ENCODE measurements at places on chromosomes 7 and 10.
A peak's percentile ranks its signal among the peaks of the same experiment; 100 is the strongest.

DNA sequence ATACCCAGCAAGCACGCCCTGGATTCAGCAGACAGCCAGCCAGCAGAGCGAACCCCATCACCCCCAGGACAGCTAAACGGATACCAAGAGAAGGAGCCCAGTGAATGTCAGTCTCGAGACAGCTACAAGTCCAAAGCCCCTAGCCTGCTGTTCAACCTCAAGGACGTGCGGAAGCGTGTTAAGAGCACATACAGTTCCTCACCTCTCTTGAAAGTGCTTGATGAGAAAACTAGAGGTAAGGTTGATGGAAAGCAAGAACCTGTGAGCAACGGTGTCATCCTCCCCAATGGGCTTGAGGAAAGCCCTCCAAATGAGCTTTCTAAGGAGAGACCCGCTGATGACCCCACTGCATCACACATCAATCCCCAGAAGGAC lies 24.9 kb downstream of the C10orf71 start:
- DNase-seq: no peak

DNA sequence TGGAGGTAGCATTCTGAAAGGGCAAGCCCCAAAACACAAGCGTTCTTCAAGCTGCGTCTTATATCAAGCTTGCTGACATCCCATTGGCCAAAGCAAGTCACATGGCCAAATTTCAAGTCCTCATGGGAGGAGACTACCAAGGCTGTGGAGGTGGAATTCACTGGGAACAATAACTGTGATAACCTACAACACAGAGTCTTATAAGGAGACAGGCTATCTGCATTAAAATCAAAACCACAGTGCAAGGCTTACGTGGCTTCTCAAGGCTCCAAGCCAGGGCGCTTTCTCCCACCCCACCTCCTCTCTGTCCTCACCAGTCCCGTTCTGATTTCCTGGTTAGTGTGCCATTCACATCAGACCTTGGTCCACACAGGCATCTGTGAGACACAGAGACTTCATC lies 39.4 kb downstream of the ADRB1 start:
- no peak for DNase-seq

DNA sequence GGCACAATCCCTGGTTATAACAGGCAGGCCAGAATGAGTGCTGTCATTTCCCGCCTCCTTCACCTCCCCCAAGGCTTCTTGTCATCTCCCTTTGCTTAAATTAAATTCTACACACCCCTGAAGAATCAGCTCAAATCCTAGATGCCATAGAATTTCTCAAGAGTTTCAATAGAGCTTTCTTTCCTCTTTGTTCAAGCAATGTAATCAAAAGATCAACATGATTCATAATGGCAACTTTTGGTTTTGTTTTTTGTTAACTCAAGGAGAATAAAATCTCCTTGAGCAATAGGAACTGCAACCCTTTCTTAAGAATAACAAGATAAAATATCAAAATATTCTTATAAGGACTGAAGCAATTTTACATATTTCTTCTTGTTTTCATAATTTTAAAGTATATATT lies 180.8 kb upstream of the CDK1 start:
- no peak for DNase-seq

DNA sequence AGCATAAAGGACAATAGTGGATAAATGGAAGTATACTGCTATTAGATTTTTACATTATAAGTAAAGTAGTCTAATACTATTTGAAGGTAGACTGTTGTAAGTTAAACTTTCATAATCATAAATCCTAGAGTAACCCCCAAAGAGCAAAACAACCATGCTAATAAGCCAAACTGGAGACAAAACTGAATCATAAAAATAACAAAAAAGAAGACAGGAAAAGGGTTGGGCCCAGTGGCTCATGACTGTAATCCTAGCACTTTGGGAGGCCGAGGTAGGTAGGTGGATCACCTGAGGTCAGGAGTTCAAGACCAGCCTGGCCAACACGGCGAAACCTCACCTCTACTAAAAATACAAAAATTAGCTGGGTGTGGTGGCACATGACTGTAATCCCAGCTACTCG lies 9.7 kb downstream of the CACUL1 start:
- no peak for DNase-seq

- DNase-seq: no peak
Measured at GRCh38 chr10:124589491-124590041, 127.9 kb downstream of the LHPP start.

- no peak for DNase-seq
Measured at GRCh38 chr10:121592155-121592890, 5.9 kb downstream of the FGFR2 start.

- no peak for DNase-seq
Measured at GRCh38 chr7:35508623-35509400, 186.1 kb downstream of the HERPUD2 start.

DNA sequence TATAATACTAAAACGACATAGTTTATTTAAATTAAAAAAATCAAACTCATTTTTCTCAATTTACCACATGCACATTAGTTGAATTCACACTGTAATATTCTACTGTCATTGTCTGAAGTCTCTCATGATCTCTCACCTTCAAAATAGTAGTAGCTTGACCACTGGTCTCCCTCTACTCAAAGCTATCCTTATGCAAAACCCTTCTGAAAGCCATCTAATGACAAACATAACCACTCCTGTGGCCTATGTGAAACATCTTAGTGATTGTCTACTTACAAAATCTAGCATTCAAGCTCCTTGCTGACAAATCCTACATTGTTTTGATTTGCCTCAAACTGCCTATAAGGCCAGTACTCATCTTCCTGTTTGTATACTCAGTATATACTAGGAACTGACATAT lies 606.0 kb upstream of the GHITM start:
- no peak for DNase-seq

GRCh38 chr10:74029943-74030342 lies 32.0 kb downstream of the VCL start:
- DNase-seq: no peak

DNA sequence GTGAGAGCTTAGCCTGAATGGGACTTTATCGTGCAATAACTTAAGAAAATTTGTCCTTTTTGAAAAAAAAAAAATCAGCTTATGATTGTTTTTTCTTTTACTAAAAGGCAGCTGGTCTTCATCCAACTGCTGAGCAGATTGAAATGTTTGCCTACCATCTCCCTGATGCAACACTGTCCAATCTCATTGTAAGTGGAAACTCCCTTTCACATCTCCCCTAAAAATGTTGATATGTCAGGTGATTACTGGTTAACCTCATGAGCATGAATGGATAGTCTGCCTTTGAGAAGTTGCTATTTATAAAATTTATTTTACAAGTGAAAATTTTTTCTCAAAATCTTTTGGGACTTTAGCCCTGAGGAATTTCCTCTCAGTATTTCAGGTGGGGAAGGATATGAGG lies 17.8 kb upstream of the HKDC1 start:
- DNase-seq: peak; percentile 87

- DNase-seq: no peak
Measured at GRCh38 chr10:125928928-125929585, 32.7 kb downstream of the FANK1 start.

GRCh38 chr7:85065888-85066485 lies 120.9 kb downstream of the SEMA3D start:
- no peak for DNase-seq

- no peak for DNase-seq
Measured at GRCh38 chr10:116880716-116881482, 31.6 kb downstream of the ENO4 start.

DNA sequence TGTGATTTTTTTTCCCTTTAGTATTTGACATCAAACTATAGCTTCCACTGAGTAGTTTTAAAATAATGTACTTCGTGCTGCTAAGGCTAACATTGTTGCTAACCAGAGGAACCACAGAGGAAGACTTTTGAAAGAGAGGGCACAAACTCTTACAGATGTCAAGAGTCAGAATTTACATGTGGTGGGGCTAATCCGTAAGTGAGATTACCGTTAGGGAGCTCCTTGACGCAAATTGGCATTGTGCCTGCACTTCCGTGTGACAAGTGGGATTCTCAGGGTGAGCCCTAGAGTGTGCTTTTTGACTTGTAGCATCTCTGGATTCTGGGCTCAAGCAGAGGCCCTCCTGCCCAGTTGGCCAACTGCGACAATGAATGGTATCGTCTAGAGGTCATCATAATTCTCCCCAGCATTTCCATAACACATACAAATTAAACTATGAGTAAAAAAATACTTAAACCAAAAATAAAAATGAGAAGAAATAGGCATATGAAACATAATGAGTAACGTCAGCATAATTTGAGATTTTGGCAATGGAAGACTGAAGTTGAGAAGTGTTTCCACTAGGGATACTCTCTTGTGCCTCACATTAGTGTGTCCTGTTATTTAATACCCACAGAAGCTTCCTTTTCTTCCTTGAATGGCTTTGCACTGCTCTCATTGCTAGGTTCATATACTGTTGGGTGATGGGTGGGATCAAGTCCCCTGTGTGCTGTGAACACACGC lies 164.0 kb downstream of the SDK1 start:
- no peak for DNase-seq

- no peak for DNase-seq
Measured at GRCh38 chr10:125172694-125173093, 12.3 kb upstream of the CTBP2 start.

- DNase-seq: no peak
Measured at GRCh38 chr10:79883986-79884385, 57.4 kb downstream of the NUTM2E start.

DNA sequence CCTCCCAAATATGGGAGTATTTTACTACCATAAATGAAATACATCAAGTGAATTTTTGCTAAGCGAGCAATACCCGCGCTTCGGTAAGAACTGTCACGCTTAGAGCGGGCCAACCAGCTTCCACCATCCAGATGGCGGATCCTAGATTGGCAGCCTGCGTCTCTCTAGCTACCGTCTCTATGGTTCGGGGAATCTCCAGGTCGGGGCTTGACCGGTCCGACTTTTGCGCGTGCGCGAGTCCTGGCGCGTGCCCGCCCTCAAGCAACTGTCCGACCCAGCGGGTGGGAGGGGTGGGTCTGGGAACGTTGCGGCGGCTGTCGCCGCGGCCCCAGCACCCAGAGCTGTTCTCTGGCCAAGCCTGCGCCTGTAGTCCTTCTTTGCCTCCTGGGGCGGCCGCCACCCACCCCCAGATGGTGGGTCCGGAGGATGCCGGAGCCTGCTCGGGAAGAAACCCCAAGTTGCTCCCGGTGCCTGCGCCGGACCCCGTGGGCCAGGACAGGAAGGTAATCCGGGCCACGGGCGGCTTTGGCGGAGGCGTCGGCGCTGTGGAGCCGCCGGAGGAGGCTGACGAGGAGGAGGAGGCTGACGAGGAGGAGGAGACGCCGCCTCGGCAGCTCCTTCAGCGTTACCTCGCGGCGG lies at the start of gene TBC1D12:
Gene TBC1D12 (plus strand): TSS at position 338 of the 639 bp plus-strand sequence. CDS start 73 bp downstream, at position 411.
- DNase-seq: peak; percentile 95

GRCh38 chr10:63238501-63238900 lies 105.4 kb downstream of the NRBF2 start:
- no peak for DNase-seq

- DNase-seq: no peak
Measured at GRCh38 chr7:79872176-79872575, 262.5 kb upstream of the GNAI1 start.

- no peak for DNase-seq
Measured at GRCh38 chr10:78339251-78339650, 305.6 kb downstream of the RPS24 start.

DNA sequence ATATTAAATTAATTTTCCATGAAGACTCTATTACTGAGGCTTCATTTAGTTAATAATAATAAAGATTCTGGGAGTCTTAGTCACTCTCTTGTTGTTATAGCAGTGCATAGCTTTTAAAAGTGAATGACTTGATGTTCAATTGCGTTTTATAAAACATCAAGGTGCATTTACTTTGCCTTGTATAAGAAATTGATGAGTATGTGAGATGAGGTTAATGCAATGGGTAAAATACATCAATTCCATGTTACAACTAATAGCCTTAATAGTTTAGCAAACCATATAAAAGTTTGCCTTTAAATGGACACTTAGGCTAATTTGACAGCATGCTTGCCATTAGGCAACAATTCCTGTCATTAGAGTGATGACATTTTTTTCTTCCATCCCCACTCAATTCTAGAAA lies 173.6 kb upstream of the TEX47 start:
- DNase-seq: no peak

GRCh38 chr7:155258226-155258560 lies 39.5 kb upstream of the INSIG1 start:
- peak; percentile 78 for DNase-seq

Measured in fibroblast of the conjunctiva (primary cell).